Sigmoid colon (tissue), 7 donors: ENCODE measurements at places on chromosomes 2 and 18. TPM values are rescaled to one million over a fixed set of nuclear protein-coding genes. Genes with fewer than 3 reads are reported as not detected.

UGT1A3 gene
- not detected for total RNA-seq

PDE11A gene
- 5.8 TPM for total RNA-seq

NLRC4 gene
- 1.8 TPM for total RNA-seq

GRCh38 chr2:3128786-3129185, 248.8 kb downstream of the EIPR1 start:
- H3K27ac ChIP-seq, result no peak overlapping the region
- no peak for DNase-seq
- H3K27me3 ChIP-seq, result peaks cover 9% of the 10 kb centered on the region
- no peak overlapping the region for H3K4me3 ChIP-seq

NYAP2 gene
- not detected for total RNA-seq

DNA sequence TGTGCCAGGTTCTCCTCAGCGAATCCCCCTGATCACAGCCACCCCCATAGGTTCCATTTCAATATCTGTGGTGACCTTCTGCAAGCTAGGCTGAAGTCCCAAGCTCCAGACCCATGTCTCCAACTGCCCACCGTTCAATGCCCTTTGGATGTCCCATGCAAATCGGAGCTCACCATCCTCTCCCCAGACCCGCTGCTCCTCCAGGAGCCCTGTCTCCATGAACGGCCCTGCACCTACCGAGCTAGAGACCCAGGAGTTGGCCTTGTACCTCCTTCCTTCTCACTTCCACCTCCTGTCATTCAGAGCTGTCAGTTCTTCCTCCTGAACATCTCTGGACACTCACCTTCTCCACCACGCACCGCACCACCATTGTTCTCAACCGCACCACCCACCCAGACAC, 1.0 kb upstream of the FAHD2A start:
- peak overlapping the region; percentile 90 for H3K4me3 ChIP-seq
- no peak overlapping the region for H3K27ac ChIP-seq
- H3K4me1 ChIP-seq, result peaks cover 27% of the 10 kb centered on the region
- no peaks in the 10 kb centered on the region for H3K36me3 ChIP-seq
- no peak for DNase-seq
- no peaks in the 10 kb centered on the region for H3K27me3 ChIP-seq

DNA sequence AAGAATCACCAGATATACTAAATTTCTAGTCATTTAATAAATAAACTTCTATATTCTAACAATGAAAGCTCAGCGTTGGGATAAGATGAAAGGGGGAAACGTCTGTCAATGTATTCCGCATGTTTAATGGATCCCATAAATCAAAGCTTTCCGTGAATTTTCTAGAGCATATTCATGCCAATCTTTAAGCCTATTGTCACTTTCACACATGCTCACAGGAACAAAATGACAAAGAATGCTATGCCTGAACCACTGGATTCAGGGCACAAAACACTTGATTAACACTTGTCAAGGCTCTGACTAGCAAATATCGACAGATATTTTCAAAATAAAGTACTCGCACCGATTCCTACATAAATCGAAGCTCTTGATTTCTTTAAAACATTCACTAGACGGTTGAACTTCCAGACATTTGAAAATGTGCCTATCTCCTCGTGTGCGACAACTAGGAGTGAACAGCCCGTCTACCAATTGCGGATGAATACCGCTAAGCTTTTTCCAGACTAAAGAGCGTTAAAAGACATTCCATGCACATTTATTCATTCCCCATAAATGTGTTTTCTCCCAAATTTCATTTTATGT, 1.8 kb downstream of the TLK1 start:
- H3K27me3 ChIP-seq, result no peaks in the 10 kb centered on the region
- H3K36me3 ChIP-seq, result no peaks in the 10 kb centered on the region
- H3K4me1 ChIP-seq, result peaks cover 47% of the 10 kb centered on the region
- H3K4me3 ChIP-seq, result peak overlapping the region; percentile 67

GRCh38 chr2:21118302-21118920, 5.4 kb upstream of the TDRD15 start:
- H3K4me1 ChIP-seq, result no peaks in the 10 kb centered on the region
- H3K36me3 ChIP-seq, result no peaks in the 10 kb centered on the region
- no peak overlapping the region for H3K27ac ChIP-seq
- no peaks in the 10 kb centered on the region for H3K27me3 ChIP-seq
- no peak for DNase-seq
- no peak overlapping the region for H3K4me3 ChIP-seq

DNA sequence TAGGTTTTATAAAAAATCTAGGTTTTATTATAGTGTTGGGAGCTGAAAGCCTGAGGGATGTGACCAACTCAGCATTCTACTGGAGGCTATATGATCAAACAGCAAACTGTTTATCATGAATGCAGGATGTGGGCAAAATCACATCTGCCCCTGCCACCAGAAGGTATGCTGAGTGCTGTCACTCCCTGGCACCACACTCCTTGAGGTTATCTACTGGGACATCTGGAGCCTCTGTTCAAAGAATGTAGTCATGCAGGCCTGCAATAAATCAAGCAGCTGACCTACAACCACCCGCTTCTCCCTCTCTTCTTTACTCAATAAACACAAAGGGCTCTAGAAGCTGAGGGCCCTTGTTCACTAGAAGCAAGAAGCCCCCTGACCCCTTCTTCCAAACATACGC, 328.4 kb upstream of the DDX18 start:
- H3K27me3 ChIP-seq, result no peaks in the 10 kb centered on the region
- no peak for DNase-seq
- no peaks in the 10 kb centered on the region for H3K4me1 ChIP-seq
- H3K4me3 ChIP-seq, result no peak overlapping the region
- H3K27ac ChIP-seq, result no peak overlapping the region

DNA sequence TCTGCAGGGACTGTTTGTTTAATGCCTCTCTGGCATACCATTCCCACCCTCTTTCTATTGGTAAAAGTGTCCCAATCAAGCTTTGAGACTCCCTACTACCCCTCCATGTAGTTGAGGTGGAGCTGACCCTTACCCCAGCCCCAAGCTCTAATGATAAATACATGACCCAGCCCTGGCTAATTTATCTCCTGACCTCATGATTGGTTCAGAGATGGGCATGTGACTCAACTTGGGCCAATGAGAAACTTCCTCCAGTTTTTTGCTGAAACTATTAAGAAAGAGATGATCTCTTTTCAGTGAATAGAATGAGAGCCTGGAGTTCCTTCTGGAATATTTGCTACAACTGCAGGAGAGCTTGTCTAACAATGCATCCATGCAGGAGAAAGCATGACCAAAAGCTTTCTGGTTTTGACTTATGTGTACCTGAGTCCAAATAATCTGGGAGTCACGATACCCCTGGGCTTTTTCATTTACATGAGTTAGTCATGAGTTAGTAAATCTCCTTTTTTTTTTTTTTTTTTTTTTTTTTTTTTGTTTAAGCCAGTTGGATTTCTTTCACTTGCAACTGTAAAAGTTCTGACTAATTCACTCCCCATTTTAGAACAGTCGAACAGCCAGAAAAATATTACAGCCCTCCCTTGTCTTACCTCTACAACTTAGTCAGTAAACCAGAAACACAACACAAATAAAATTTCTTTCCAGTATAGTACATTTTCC, 66.5 kb upstream of the TLK1 start:
- no peaks in the 10 kb centered on the region for H3K36me3 ChIP-seq
- DNase-seq, result no peak
- no peak overlapping the region for H3K27ac ChIP-seq
- H3K4me3 ChIP-seq, result no peak overlapping the region

BCL11A gene
- total RNA-seq, result 39.6 TPM

- peaks cover 3% of the 10 kb centered on the region for H3K4me1 ChIP-seq
- DNase-seq, result no peak
- no peak overlapping the region for H3K27ac ChIP-seq
- no peaks in the 10 kb centered on the region for H3K27me3 ChIP-seq
- H3K36me3 ChIP-seq, result no peaks in the 10 kb centered on the region
These were observed 323.0 kb upstream of the NT5C1B start for GRCh38 chr2:18912225-18912888.

DNA sequence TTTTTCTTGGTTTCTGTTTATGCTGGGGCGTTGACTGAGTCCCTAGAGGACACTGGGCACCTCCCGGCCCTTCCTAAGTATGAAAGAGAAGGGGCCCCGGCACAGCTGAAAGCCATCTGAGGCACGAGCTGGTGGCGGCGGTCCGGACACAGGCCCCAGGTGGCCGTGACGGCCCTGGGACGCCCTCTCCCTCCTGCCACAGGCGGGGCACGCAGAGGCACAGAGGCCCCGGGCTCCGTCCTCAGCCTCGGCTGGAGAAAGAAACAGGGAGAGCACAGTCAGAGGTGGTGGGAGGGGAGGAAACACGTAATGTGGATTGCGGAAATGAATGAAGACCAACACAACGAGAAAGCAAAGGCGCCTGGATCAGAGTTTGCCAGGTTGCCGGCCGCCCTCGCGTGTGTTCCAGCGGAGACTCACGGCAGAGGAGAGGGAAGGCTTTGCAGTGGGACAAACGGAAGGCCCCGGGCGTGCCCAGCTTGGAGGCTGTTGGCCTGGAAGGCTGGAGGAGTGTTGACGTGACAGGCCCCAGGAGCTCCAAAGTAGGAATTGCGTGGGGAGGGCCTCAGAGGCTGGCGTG, 119.1 kb downstream of the PTGR3 start:
- H3K27me3 ChIP-seq, result no peaks in the 10 kb centered on the region
- no peak for DNase-seq
- no peak overlapping the region for H3K4me3 ChIP-seq
- H3K36me3 ChIP-seq, result no peaks in the 10 kb centered on the region

DNA sequence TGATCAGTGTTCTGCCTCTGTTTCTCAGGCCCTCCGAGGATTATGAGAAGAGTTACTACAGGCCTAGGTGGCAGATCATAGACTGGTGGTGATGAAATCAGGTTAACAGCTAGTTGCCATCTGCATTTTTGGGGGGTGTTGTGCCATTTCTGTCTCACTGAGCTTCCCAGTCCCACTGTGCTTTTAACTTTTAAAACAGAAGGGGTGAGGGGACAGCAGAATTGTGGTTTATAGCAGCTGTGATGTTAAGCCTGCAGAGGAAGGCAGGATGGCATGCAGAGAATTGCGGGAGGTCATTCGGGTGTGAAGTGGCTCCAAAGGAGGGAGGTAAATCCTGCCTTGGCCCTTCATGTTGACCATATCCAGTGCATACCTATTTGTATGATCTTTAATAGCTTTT, 5.0 kb downstream of the CAB39 start:
- peaks cover 89% of the 10 kb centered on the region for H3K4me1 ChIP-seq
- H3K4me3 ChIP-seq, result no peak overlapping the region
- no peaks in the 10 kb centered on the region for H3K36me3 ChIP-seq
- no peak overlapping the region for H3K27ac ChIP-seq

- no peak overlapping the region for H3K4me3 ChIP-seq
- no peaks in the 10 kb centered on the region for H3K27me3 ChIP-seq
- H3K4me1 ChIP-seq, result no peaks in the 10 kb centered on the region
These were observed 618.8 kb downstream of the SOCS6 start for GRCh38 chr18:70907673-70908072.

- no peaks in the 10 kb centered on the region for H3K4me1 ChIP-seq
- H3K27ac ChIP-seq, result no peak overlapping the region
- H3K27me3 ChIP-seq, result peaks cover 5% of the 10 kb centered on the region
- H3K4me3 ChIP-seq, result no peak overlapping the region
- DNase-seq, result no peak
These were observed 168.1 kb upstream of the RMP24 start for GRCh38 chr18:35804377-35804776.

ABCG8 gene
- total RNA-seq, result not detected

DNA sequence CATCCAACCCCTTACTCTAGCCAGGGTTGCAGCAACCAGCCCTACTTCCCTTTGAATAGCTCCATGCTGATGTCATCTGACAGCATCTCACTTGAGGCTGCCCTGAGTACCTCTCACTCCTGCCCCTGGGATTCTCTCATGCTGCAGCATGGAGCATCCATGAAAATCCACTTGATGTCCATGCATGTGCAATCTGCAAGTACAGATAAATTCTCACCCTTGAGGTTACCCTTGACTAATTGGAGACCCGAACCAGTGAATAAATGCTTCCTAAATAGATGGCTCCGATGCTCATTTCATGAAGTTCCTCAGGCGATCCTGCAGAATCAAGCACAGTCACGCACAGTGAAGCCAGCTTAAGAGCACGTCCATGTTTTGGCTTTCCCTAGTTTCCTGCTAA, 298.3 kb downstream of the RBM43 start:
- H3K4me3 ChIP-seq, result no peak overlapping the region
- no peak overlapping the region for H3K27ac ChIP-seq
- no peaks in the 10 kb centered on the region for H3K27me3 ChIP-seq
- H3K4me1 ChIP-seq, result no peaks in the 10 kb centered on the region
- DNase-seq, result no peak

GRCh38 chr2:100784681-100785080, 35.3 kb upstream of the NPAS2 start:
- H3K27me3 ChIP-seq, result no peaks in the 10 kb centered on the region
- DNase-seq, result no peak
- no peaks in the 10 kb centered on the region for H3K36me3 ChIP-seq
- peaks cover 17% of the 10 kb centered on the region for H3K4me1 ChIP-seq
- H3K4me3 ChIP-seq, result no peak overlapping the region

- no peak for DNase-seq
- no peaks in the 10 kb centered on the region for H3K36me3 ChIP-seq
- no peak overlapping the region for H3K4me3 ChIP-seq
- no peak overlapping the region for H3K27ac ChIP-seq
These were observed 20.1 kb downstream of the INPP5D start for GRCh38 chr2:233079953-233080835.

- no peaks in the 10 kb centered on the region for H3K27me3 ChIP-seq
- no peak for DNase-seq
- H3K27ac ChIP-seq, result no peak overlapping the region
- no peaks in the 10 kb centered on the region for H3K4me1 ChIP-seq
- H3K4me3 ChIP-seq, result no peak overlapping the region
- no peaks in the 10 kb centered on the region for H3K36me3 ChIP-seq
These were observed 169.9 kb upstream of the SLC39A10 start for GRCh38 chr2:195486987-195487644.

DNA sequence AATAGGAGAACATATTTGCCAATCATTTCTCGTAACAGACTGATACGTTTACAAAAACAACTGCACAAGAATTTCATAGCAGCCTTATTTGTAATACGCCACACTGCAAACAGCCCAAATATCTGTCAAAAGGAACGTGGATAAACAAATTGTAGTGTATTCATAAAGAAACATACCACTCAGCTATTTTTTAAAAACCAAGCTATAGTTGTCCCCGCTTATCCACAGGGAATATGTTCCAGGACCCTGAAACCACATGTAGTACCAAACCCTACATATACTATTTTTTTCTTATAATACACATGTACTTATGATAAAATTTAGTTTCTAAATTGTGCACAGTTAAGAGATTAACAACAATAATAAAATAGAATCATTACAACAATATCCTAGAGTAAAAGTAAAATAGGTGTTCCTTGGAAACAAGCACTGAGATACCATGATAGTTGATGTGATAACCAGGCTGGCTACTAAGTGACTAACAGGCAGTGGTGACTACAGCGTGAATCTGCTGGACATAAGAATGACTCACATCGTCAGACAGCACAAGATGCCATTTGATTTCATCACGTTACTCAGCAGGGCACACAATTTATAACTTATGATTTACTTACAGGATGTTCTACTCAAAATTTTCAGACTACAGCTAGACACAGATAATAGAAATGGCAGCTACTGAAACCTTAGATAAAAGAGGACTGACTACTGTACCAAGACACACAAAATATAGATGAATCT, 367.4 kb downstream of the NCKAP5 start:
- H3K36me3 ChIP-seq, result no peaks in the 10 kb centered on the region
- H3K27ac ChIP-seq, result no peak overlapping the region
- no peaks in the 10 kb centered on the region for H3K4me1 ChIP-seq
- H3K27me3 ChIP-seq, result no peaks in the 10 kb centered on the region
- H3K4me3 ChIP-seq, result no peak overlapping the region

G6PC2 gene
- total RNA-seq, result not detected

GRCh38 chr2:171365232-171365631, 68.6 kb downstream of the METTL8 start:
- no peak overlapping the region for H3K27ac ChIP-seq
- no peaks in the 10 kb centered on the region for H3K4me1 ChIP-seq
- DNase-seq, result no peak
- no peaks in the 10 kb centered on the region for H3K27me3 ChIP-seq
- H3K4me3 ChIP-seq, result no peak overlapping the region
